ENCODE measurements at places on chromosomes 6 and 20. TPM values are rescaled to one million over a fixed set of nuclear protein-coding genes. Genes with fewer than 3 reads are reported as not detected.

Gene CYP24A1
- not detected for total RNA-seq

Gene ME1
- 45.8 TPM for total RNA-seq

Gene LHFPL5
- total RNA-seq = not detected

Gene PARD6B
- 2.8 TPM for total RNA-seq

Gene BPIFB2
- not detected for total RNA-seq

Gene SYCP2L
- total RNA-seq = not detected
